ENCODE measurements at places on chromosomes 11 and 22.

DNA sequence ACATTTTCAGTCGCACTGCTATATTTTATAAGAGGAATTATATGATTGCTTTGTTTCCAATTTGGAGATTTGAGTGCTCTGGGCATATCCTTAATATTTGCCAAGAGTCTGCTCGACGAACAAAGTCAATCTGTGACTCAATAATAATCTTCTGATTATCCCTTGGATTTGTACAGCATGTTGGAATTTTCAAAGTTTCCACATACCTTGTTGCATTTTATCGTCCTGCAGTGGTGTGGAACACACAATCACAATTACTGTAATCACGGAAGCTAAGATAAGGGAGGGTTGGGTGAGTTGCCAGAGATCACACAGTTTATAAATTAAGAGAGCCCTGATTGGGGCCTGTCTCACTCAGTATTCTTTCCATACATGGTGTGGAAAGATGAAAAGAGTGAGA lies 189.3 kb downstream of the GUCY1A2 start:
- DNase-seq, result no peak

GRCh38 chr11:19906126-19906525 lies 193.5 kb downstream of the NAV2 start:
- DNase-seq, result no peak

- no peak for DNase-seq
These were observed 197.5 kb downstream of the IGLL1 start for GRCh38 chr22:23382428-23383218.

DNA sequence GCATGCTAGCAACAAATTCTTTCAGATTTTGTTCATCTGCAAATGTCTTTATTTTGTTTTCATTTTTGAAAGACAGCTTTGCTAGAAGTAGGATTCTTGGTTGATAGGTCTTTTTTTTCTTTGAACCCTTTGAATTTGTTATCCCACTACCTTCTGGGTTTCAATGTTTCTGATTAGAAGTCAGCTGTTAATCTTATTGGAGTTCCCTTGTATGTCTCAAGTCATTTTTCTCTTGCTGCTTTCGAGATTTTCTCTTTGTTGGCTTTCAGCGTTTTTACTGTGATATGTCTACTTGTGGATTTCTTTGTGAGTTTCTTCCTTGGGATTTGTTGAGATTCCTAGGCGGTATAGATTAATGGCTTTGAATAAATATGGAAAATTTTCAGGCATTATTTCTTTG lies 27.2 kb upstream of the MS4A8 start:
- DNase-seq, result no peak

DNA sequence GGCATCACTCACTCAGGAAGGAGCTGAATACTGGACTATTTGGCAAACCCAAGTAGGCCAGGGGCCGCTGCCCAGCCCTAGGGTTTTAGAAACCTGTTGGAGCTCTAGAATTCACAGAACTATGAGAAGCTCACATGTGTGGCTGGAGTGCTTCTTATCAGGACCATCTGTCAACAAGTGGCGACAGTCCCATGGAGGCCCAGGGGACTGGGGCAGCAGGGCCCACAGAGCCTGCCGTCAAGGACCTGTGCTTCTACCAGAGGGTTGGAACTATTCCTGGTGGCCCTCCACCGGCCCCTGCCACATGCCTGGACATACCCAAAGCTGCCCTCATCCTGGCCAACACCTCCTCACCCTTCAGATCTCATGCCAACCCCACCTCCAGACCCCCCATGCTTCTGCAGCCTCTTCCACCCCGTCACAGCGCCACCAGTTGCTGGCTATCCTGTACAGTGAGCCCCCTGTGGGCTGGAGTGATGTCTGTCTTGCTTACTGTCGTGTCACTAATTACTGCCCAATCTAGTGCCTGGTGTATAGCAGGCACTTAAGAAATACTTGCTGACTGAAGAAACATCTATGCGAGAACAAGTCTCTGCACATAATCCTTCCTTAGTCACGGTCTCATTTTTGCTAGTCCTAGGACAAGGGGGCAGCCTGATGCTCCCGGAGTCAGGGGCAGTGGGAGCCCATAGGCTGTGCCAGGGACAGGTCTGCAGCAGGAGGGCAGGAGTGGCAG lies 27.2 kb upstream of the RASL10A start:
- DNase-seq, result no peak

DNA sequence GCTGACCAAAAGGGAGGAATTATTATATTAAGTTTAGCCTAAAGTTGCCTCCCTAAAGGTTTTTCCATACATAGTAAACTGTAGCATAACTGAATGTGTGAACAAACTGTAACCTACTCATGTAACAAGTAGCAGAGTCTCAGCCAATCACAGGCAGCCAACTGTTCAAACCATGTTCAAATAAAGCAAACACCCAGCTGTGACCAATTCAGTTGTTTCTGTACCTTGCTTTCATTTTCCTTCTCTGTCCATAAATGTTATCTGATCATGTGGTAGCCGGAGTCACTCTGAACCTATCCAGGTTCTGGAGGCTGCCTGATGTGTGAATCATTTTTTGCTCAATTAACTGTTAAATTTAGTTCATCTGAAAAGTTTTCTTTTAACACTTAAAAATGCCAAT lies 373.5 kb downstream of the GUCY1A2 start:
- DNase-seq, result no peak

DNA sequence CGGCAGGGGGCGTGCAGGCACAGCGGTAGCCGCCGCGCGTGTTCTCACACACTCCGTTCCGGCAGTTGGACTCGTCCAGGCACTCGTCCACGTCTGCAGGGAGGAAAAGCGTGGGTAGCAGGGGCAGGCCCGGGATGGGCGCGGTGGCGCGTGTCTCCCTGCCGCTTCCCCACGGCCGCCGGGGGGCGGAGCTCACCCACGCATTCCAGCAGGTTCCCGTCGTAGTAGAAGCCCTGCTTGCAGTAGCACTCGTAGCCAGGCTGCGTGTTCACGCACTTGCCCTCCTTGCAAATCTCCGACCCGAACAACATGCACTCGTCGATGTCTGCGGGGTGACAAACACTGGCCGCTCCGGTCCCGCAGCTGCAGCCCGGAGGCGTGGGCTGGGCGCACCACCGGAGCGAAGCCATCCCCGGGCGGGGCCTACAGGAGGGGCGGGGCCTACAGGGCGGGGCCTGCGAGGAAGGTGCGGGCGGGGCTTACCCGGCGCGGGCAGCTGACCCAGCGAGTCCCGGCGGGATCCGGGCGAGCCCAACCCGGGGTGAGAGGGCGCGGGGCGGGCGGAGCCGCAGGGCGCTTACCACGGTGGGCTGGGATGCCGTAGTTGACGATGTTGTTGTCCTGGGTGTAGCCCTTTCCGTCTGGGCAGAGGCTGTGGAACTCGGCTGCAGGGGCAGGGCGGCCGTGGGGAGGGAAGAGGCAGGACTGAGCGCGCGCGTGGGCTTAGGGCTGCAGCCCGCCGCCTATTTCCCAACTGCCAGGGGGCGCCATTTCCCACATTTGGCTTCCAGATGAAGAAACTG lies 15.6 kb downstream of the SCYL1 start:
- DNase-seq, result peak; percentile 98

- peak; percentile 64 for DNase-seq
These were observed 59.4 kb downstream of the ACER3 start for GRCh38 chr11:76919887-76920746.

- peak; percentile 15 for DNase-seq
These were observed 42.3 kb downstream of the RNF141 start for GRCh38 chr11:10498426-10499250.

- no peak for DNase-seq
These were observed 12.7 kb upstream of the TSGA10IP start for GRCh38 chr11:65932558-65932919.

- DNase-seq, result no peak
These were observed 26.9 kb upstream of the TP53I11 start for GRCh38 chr11:44977493-44977984.
